Amygdala (tissue), 56 donors: ENCODE measurements at places on chromosomes 6 and 20.

- no peak for DNase-seq
Measured at GRCh38 chr6:17907406-17908229, 79.8 kb downstream of the KIF13A start.

DNA sequence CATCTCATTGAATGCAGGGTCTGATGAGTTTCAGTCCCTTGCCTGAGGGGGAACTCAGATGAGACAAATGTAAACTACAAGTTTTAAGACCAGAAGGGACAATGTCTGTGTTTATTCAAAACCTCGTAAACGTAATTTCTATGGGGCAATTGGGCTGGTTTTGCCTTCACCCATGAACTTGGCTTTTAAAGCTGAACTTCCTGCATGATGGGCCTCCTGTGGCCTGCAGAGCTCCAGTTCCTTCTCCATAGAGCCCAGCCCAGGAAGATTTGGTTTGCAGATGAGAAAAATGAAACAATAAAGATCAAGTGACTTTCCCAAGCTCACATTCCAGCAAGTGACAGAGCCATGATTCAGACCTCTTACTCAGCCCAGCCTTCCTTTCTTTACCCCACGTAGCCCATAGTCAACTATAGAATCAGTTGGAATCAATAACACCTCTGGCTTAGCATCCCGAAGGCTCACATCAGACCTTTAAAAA lies 612.3 kb downstream of the UTRN start:
- DNase-seq, result no peak

DNA sequence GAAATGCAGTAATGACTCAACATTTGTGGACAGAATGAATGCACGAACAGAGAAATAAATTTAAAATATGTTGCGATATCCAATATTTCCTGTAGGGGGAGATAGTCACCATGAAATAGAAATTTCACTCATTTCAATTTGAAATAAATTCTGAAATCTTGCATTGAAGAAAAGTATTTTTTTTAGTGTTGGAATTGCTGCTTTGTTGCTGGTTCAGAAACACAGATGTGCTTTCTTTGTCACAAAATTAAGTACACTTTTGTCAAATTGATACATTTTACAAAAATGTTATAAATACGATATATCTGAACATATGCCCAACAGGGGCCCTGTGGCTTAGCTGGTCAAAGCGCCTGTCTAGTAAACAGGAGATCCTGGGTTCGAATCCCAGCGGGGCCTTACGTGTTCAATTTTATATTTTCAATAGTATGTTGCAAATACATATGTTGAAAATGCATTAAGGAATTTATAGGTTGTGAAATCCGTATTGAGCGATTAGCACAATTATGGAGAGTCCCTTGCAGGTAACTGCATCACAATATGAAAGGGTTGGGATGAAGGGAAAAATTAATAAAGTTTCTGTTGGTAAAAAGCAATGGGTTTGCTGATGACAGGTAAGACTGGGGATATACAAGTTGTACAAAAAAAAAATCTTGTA lies 85.4 kb upstream of the PRSS16 start:
- DNase-seq, result peak; percentile 3

DNA sequence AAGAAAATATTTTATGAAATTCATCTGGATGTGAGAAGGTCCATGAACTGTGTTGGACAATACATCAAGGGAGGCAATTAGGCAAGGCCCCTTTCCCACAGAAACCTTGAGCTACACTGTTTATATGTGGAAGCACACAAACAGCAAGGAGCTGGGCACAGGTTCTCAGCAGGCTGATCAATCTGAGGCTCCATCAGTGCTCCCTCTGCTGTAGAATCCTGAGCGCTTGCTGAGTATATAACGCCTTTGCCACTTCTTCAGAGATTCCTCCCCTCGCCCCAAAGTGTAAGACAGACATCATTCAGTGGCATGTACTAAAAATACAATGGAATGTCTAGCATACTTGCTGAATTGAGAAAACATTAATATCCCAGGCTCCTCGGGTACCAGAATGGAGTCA lies 146.9 kb downstream of the PRKN start:
- no peak for DNase-seq

DNA sequence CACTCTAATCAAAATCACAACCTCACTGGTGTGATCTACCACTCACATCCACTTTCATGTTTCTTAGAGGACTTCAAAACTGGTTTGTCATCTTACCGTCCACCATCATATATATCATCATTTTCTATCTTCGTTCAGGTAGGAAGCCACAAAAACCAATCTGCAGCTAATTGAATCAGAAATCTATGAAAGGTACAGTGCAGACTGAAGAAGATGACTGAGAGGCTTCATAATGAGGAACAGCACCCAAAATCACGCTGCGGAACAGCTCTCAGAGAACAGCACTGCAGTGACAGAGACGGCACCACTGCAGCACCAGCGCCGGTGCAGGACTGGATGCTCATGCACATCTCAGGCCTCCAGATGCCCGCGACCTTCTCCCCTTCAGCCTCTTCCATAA lies 13.0 kb downstream of the GMDS start:
- no peak for DNase-seq

DNA sequence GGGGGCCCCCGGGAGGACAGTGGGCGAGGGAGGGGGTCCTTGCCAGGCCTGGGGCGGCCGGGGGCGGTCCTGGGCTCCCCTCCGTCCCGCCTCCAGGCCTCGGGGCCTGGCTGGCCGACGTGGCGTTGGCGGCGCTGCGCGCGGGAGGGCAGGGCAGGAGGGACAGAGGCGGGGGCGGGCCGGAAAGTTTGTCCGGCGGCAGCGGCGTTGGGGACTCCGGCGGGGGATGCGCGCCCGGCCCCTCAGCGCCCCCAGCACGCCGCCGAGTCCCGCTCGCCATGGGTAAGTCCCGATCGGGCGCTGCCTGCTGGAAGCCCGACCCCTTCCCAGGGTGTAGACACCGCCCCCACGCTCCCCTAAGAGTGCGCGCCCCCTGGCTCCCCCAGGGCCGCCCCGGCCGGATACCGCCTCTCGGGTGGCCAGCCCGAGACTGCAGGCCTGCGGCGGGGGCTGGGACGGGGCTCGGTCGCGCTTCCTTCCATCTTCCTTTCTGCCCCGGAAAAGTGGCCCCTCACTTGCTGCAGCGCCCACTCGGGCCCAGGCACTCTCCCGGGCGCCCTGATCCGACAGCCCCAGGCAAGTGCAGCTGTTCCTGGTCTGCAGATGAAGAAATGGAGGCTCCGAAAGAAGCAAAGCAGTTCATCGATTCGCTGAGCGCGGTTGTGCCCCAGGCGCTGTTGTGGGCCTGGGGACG lies at the start of gene SLC2A10:
Gene SLC2A10, plus strand, starts transcription at position 191 of the 694 bp plus-strand sequence. Its CDS starts 88 bp downstream, at position 279.
- DNase-seq, result peak; percentile 47

GRCh38 chr6:143971482-143972205 lies 36.4 kb downstream of the PLAGL1 start:
- no peak for DNase-seq

- DNase-seq, result no peak
Measured at GRCh38 chr20:61192337-61192950, 59.6 kb upstream of the CDH4 start.

DNA sequence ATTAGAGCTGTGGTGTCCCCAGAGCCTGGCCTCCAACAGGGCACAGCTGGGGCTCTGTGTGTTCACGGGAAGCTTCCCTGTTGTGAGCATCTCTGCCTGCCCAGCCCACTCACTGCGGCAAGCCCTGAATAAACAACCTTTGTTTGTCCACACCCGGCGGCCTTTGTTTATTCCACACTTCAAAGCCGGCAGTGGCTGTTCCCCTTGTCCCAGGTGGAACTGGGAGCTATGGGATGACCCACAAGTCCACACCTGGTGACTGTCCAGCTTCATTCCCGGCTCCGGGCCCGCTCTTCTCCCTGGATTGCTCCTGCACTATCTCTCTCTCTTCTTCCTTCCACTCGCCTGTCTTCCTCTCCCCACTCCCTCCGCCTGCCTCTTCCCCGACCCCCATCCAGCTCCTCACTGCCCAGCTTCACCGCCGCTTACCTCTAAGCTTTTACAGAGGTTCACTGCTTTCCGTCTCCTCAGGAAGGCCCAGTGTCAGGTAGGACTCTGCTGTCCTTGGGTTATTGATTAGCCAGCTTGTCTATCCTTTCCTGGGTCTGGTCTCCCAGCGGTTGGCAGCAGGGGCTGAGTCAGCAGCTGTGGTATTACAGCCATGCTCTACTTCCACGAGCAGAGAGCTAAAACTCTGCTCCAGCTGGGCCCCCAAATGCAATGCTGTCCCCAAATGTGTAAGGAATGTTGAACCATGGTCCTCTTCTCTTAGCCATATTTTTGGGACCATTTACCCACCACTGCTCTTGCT lies 17.8 kb downstream of the DACT2 start:
- no peak for DNase-seq

GRCh38 chr6:159633196-159633595 lies 59.8 kb downstream of the SOD2 start:
- no peak for DNase-seq

GRCh38 chr20:44018259-44018941 lies 103.7 kb downstream of the TOX2 start:
- no peak for DNase-seq

- no peak for DNase-seq
Measured at GRCh38 chr6:103872678-103873077, 987.0 kb downstream of the HACE1 start.

DNA sequence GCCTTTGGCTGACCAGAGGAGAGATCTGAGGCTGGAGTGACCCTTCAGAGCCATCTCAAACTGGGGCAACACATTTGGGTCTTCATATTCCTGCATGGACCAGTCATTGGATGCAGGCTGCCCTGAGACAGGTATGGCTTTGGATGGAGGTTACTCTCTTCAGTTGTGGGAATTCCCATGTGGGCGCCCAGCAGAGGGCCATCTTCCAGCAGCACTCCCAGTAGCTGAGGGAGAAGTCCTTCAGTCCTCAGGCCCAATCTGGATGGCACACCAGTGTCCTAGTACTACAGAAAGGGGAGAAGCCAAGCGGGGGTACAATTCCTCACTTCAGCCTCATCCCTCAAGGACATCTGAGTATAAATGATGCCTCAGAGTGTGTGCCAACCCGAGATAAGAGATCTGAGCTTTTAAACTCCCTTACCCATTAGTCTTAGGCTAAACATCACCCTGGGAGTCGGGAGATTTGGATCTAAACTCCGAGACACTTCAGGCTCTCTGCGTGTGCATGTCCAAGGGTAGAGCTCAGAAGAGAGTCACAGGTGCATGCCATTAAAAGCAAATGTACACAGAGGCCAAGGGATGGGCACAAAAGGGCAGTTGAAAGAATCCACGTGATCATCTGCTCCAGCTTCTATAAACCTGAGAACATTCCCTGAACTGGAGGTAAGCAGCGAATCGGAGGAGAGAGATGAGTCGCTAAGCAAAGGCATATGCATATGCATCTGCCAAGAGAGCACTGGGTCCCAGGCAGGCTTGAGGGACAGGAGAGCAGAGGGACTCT lies 204.6 kb downstream of the CD83 start:
- no peak for DNase-seq

GRCh38 chr6:75333676-75334200 lies 49.1 kb upstream of the TMEM30A start:
- no peak for DNase-seq

- no peak for DNase-seq
Measured at GRCh38 chr6:165146456-165146855, 162.9 kb downstream of the C6orf118 start.

DNA sequence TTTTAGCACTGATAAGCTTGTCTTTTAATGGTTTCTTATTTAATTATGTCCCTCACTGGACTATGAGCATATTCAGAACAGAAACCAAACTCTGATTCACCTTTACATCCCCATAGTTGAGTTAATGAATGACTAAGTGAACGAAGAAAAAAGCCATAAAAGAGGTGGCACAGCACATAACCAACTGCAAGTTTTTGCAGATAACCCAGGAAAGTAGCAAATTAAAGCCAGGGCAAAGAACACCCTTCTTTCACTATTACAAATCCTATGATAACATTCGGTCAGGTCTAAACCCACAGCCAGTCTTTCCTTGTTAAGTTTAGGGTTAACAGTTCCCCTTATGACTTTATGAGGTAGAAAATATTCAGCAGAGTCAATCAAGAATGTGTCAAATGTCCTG lies 102.7 kb downstream of the RIN2 start:
- DNase-seq, result no peak

GRCh38 chr6:149934249-149935156 lies 7.3 kb upstream of the ULBP2 start:
- no peak for DNase-seq

GRCh38 chr6:154106251-154106650 lies 67.2 kb downstream of the OPRM1 start:
- DNase-seq, result no peak

- no peak for DNase-seq
Measured at GRCh38 chr20:3786126-3786484, 435 bp downstream of the CENPB start.

GRCh38 chr20:45857882-45858216 lies 435 bp downstream of the ZSWIM3 start:
- DNase-seq, result no peak

- no peak for DNase-seq
Measured at GRCh38 chr6:84921891-84922290, 157.5 kb upstream of the TBX18 start.

GRCh38 chr20:63002511-63002910 lies 4.3 kb downstream of the BHLHE23 start:
- DNase-seq, result no peak

DNA sequence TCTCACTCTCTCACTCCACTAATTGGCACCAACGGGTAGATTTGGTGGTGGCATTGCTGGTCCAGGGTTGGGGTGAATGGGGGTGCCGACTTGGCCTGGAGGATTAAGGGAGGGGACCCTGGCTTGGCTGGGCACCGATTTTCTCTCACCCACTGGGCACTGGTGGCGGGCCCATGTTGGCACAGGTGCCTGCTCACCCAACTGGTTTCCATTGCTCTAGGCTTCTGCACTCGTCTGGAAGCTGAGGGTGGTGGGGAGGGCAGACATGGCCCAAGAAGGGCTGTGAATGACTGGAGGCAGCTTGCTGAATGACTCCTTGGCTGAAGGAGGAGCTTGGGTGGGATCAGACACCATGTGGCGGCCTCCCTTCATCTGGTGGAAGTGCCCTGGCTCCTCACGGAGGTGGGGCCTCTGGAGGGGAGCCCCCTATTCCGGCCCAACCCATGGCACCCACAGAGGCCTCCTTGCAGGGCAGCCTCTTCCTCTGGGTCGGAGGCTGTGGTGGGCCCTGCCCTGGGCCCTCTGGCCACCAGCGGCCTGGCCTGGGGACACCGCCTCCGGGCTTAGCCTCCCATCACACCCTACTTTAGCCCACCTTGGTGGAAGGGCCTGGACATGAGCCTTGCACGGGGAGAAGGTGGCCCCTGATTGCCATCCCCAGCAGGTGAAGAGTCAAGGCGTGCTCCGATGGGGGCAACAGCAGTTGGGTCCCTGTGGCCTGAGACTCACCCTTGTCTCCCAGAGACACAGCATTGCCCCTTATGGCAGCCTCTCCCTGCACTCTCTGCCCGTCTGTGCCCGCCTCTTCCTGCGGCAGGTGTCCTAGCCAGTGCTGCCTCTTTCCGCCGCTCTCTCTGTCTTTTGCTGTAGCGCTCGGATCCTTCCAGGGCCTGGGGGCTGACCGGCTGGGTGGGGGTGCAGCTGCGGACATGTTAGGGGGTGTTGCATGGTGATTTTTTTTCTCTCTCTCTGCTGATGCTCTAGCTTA lies 11.2 kb downstream of the VEGFA start:
- no peak for DNase-seq

DNA sequence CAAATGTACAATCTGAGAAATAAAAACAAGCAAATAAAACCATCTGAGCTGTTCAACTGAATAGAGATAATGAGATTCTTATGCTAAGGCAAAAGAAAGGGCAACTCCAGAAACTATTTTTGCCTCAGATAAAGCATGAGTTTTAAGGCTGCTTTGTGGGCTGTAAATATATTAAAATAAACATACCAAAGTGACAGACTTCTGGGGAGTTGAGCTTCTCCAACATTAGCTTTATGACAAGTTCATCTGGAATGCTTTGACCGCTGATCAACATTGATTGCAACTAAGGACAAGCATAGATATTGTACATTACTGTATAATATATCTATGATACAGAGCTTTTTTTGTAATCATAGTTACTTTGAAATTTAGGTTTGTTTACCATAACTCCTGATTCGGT lies 19.3 kb downstream of the AK9 start:
- DNase-seq, result no peak
